NCI-H2081 treated with DMSO at 0.1 percent for 48 hours (cell line): ENCODE measurements at places on chromosomes 12 and 14.
A peak's percentile ranks its signal among the peaks of the same experiment; 100 is the strongest.

DNA sequence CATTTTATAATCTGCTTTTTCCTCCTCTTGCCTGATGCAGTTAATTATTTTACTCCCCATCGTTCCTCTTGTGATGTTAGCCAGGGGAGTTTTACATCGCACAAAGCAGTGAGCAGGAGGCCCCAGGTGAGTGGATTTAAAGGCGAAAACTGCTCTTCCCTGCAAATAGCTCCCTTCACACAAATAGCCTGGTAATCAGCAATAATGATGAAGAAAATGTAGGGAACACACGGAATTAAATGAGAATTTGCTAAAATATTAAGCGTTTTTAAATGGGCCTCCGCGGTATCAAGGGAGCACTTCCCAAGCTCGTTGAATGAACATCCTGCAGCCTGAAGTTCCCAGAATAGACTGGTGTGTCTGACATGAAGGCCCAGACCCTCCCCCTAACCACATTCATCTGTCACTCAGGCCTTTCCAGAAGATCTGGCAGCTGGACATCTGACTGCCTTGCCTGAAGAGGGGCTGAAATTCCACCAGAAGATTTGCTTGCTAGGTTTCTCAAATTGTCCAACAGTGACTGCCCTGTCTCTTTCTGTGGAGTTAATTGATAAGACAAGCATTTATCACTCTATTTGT, 127.2 kb downstream of the CCDC60 start:
- DNase-seq: no peak

GRCh38 chr12:112153181-112153892, 28.0 kb downstream of the TRAFD1 start:
- DNase-seq: no peak

DNA sequence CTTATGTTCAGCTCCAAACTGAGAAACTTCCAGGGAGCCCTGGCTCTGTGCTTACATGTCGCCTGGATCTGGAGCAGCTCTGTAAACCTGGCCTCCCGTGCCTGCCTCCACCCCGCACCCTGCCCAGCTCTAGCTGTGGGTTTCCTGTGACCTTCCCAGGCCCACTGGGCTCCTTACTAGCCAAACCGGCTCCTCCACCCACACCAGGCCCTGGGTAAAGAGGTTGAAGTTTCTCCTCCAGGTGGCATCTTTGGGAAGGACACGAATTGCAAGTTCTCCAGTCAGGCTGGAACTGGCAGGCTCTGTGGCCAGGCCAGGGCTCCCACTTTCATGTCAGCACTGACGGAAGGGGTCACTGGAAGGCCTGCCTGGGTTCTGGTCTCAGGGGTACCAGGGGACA, 60.9 kb upstream of the ZFP36L1 start:
- DNase-seq: no peak

DNA sequence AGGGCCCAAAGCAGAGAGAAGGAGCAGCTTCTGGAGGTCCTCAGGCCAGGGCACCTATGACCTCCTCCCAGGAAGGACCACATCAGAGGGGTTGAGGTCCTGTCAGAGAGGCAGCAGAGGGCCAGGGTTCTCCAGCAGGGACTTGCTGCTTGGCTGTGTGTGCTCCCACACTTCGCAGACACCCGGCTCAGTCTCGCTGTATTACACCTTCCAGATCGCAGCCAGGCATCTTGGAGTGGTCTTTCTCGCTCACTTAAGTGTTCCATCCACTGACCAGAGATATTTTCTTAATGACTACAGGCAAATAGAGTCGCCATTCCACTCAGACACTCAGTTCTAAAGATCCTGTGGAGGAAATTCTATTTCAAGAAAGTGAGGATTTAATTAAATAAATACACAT, 84.3 kb downstream of the PRIMA1 start:
- no peak for DNase-seq

DNA sequence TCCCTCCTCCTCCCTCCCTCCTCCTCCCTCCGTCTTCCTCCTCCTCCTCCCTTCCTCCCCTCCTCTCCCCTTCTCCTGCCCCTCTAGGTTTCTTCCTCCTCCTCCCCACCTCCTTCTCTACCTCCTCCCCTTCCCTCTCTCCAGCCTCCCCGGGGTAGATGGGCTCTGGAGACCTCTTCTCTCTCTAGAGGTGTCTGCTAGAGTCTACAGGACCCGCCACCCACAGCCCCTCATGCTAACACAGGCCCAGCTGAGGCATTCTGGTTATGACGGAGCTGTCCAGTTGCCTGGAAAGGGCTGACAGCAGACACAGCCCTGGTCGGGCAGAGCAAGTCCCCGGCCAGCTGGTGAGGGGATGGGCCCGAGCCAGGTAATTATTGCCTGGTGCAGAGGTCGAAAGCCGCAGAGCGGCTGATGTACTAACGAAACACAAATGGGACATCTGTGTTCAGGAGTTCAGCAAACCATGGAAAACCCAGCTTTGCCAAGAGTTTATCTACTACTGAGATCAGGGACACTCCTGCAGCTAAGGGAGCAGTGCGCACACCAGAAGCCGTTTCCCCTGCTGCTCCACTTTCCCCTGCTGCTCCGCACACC, 96.2 kb downstream of the PAPOLA start:
- no peak for DNase-seq

GRCh38 chr14:62943202-62943601, 102.1 kb downstream of the KCNH5 start:
- no peak for DNase-seq

GRCh38 chr12:115088328-115088994, 404.5 kb upstream of the TBX3 start:
- no peak for DNase-seq

DNA sequence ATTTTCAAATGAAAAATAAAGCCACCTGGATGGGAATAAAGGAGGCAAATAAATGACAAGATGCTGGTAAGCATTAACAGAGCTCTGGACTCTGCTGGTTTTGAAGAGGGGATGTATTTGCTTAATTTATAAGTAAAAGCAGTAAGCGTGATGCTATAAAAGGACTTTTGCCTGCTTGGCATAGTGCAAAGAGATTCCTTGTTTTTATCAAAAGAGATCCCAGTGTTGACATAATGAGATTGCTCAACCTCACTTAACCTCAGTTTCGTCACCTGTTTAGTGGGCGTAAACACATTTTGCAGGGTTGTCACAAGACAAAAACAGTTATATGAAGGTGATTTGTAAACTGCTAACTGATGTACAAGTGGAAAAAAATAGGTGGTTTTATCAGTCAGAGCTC, 13.8 kb downstream of the ASCL1 start:
- no peak for DNase-seq

DNA sequence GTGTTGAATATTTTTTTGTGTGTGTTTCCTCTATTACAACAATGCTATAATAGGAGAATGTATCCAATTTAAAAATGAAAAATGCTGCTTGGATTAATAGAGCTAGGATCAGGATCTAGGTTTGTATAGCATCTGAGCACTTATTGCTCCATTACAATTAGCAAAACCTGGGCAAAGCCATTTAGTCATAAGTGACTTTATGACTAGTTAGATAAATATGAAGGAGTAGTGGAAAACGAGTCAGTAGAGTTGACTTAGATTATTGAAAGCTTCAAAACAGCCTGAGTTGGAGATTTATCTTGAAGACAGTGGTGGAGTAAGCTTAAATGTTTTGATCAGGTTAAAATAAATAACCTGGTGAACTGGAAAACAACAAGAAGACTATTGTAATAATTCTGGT, 2.8 kb downstream of the MED21 start:
- DNase-seq: no peak

GRCh38 chr12:104059963-104060362, 4.4 kb upstream of the HCFC2 start:
- no peak for DNase-seq

- no peak for DNase-seq
Observed at GRCh38 chr12:4268329-4269181, 5.0 kb upstream of the CCND2 start.

DNA sequence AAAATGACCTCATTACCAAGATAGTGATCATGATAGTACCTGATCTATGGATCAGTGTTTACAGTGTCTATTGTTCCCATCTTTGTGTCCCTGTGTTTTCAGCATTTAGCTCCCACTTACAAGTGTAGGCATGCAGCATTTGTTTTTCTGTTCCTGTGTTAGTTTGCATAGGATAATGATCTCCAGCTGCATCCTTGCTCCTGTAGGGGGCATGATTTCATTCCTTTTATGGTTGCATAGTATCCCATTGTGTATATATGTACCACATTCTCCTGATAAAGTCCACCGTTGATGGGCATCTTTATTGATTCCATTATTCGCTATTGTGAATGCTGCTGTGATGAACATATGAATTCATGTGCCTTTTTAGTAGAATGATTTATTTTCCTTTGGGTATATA, 215.4 kb upstream of the NAV3 start:
- no peak for DNase-seq

DNA sequence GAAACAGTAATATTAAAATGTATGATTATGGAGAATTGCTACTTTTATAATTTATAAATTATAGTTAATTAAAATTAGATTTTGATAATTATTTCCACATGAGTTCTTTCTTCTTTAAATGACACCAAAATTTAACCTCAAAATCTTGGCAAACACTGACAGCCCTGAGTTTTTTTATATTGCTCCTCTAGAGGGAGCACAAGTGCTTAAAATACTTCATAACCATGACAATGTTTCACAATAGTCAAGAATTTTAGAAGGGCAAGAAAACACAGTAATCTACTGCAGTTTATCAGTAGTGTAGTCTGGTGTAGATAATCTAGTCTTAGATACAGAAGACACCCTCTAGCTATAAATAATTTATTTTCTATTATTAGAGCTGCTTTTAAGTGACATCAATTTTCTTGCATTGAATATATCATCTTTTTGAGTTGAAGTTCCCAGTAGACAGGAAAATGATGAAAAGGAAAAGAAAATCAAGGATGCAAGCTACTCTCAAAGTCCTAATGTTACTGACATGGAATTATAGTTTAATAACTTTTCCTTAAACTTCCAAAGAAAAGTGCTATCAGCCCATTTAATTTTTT, 14.3 kb upstream of the PTGER2 start:
- no peak for DNase-seq

GRCh38 chr12:8894378-8894777, 19.9 kb upstream of the PHC1 start:
- no peak for DNase-seq

DNA sequence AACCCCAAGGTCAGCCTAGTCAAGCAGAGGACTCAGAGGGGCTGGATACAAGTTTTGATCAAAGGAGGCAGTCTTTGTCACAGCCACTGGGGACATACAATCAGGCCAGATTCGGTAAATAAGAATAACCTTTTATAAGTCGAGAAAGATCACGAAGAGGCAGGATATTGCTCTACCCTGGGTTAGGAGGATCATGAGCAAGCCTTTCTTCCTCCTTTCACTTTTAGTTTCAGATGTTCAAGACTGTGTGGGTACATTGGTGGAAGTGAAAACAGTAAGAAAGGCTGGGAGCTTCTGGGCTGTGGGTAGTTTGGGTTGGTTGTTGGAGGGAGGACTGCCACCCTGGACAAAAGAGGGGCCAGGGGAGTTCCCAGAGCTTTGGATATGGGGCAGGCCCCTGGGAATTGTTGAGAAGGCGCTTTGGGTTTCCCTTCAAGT, 127.7 kb downstream of the SNAPC1 start:
- DNase-seq: no peak

DNA sequence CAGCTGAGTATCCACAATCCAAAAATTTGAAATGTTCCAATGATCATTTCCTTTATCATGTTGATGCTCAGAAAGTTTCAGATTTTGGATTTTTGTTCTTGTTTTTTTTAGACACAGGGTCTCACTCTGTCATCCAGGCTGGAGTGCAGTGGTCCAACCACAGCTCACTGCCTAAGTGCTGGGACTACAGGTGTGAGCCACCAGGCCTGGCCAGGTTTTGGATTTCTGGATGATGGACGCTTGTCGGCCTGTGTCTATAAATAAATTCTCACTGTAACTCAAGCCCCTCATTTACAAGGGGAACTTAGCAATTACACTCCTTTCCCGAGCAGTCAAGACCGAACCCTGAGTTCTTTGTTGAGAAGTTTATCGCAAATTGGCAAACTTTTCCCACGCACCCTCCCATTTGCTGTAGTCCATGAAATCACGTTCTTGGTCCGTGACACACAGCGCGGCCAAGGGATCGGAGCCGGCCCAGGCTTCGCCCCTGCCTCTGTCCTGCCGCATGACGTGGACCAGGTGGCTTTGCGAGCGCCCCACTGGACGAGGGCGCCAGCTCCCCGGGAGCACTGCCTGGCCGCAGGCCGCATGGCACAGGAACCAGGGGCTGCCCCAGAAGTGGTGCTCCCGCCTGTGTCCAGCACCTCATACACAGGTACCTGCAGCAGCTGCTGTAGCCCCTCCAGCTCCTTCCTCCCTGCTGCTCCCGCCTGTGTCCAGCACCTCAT, 14.0 kb upstream of the ANKLE2 start:
- no peak for DNase-seq

GRCh38 chr12:62914443-62915203, 20.3 kb downstream of the PPM1H start:
- no peak for DNase-seq

- DNase-seq: no peak
Observed at GRCh38 chr12:14828892-14829291, 14.4 kb downstream of the ART4 start.

- DNase-seq: no peak
Observed at GRCh38 chr14:69572841-69573135, 1.9 kb downstream of the CCDC177 start.

GRCh38 chr14:95609398-95609990, 74.6 kb downstream of the GLRX5 start:
- DNase-seq: peak; percentile 17

GRCh38 chr14:101481557-101481956, 79.7 kb upstream of the DIO3 start:
- DNase-seq: no peak

DNA sequence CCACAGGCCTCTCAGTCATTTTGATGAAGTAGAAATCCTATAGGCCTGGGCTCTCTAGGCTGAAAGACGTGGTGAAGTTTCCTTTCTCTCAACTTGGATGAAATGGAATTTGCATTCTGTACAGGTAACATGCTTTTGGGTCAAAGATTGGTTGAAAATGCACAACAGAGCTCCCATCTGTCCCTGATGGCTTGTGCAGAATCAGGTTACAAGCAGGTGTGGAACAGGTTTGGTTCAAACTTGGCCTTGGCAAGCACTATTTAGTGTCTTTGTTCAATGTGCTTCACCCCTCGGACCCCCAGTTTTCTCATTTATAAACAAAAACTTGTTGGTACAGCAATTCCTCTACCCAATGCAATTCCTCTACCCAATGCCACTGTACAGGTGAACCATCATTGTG, 1493.0 kb downstream of the AACS start:
- DNase-seq: no peak

DNA sequence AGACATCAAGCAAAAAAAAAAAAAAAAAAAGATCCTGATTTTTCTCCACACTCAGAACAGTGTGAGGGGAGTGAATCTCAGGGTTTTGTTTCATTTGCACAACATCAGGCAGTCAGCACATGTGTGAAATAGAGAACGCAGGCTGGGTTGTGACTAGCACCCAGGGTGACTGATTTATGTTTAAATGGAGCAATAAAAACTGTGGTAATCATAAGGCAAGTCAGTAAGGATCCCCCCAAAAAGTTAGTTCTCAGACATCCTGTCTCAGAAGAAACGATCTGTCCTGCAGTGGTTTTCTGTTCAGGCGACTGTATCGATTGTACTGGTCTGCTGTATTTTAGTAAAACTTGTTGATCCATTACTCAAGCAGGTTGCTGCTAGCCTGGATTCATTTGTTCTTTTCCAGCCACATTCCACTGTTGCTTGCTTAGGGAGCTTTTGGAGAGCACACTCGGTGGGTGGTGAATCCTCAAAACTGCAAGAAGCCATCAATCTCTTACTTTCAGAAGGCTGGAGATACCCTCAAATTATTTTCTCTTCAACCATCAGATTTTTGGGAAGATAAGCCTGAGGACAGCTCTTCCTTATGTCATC, 107.1 kb downstream of the DACT1 start:
- no peak for DNase-seq
